ENCODE measurements at places on chromosomes 12 and 14.

DNA sequence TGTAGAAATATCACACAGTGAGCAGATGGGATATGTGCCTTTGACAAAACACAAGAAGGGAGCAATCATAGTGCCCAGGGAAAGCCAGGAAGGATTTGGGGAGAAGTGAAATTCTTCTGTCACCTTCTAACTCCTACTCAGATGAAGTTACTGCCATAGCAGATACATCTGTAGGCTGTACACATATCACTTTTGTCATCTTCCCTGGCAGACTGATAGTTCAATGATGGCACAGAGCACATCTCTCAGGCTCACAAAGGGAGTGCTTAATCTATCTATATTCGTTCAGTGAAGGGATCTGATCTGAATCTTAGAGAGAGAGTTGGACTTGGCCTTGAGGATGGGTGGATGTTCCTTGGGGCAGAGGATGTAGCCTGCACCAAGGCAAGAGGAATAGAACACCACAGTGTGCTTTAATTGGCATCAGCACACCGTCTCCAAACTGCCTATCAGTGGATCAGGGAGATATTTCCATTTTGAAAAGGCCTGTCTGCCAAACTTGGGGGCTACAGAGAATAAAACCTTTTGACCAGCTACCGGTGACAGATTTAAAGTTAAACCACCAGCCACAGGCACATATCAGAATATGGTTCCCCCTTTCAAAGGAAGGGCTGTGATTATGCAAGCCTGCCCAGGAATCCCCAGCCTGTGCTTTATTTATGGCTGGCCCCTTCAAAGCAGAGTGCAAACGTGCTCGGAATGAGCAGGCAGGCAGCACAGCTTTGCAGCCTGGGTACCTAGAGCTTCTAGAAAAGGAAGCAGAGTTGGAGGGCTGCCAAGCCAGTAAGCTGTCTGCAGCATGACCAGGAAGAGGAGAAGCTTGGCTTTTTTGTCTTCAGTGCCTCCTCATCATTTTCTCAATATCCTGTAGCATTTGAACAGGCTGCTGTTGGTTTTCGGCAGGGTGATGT is 165.5 kb upstream of the DYRK2 start:
- peak; percentile 26 for DNase-seq

DNA sequence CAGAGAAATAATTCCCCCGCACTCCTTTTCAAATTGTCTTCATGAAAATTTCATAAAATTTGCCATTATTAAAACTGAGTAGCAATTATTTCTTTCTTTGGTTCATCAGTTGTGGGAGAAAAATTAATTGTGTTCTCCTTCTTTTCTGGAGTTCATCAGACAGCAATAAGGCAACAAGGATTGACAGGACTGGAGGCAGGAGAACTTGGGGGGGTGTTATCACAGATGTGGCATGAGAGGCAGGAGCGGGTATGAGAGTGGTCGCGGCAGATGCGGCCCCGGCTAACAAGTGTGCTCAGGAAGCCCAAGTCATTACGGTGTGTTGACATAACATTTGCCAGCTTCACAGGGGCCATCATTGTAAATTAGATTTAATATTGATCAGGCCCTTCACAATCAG is 306.6 kb upstream of the TMPO start:
- no peak for DNase-seq

DNA sequence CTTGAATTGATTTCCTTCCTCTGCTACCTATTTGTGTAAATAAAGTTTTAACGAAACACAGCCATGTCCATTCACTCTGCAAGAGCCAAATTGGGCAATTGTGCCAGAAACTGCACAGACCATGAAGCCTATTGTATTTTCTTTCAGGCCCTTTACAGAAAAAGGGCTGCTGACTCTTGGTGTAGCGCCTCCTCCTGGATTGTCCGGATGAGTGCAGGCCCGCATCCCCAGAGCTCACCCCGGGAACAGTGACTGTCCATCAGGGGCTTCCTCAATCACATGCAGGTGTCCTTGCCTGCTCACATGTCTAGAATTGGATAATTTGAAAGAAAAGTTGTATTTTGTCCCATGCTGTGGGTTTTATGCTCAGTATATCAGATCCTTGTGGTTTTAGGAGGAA is 1282.2 kb downstream of the AACS start:
- DNase-seq, result no peak

DNA sequence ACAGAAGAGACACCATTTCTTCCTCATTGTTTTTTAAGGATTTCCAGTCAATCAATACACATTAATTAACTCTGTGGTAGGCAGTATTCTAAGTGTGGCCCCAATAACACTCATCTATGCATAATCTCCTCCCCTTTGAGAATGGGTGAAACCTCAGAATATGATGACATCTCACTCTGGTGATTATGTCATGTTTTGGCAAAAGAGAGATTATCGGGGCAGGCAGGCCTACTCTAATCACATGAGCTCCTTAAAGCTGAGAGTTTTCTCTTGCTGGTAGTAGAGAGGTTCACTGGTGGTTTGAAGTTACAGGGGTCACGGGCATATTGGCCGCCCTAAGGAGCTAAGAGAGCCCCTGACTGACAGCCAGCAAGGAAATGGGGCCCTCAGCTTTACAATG is 7.1 kb upstream of the LGMN start:
- DNase-seq, result no peak

GRCh38 chr14:78519863-78520262 is 349.7 kb downstream of the NRXN3 start:
- DNase-seq, result no peak

DNA sequence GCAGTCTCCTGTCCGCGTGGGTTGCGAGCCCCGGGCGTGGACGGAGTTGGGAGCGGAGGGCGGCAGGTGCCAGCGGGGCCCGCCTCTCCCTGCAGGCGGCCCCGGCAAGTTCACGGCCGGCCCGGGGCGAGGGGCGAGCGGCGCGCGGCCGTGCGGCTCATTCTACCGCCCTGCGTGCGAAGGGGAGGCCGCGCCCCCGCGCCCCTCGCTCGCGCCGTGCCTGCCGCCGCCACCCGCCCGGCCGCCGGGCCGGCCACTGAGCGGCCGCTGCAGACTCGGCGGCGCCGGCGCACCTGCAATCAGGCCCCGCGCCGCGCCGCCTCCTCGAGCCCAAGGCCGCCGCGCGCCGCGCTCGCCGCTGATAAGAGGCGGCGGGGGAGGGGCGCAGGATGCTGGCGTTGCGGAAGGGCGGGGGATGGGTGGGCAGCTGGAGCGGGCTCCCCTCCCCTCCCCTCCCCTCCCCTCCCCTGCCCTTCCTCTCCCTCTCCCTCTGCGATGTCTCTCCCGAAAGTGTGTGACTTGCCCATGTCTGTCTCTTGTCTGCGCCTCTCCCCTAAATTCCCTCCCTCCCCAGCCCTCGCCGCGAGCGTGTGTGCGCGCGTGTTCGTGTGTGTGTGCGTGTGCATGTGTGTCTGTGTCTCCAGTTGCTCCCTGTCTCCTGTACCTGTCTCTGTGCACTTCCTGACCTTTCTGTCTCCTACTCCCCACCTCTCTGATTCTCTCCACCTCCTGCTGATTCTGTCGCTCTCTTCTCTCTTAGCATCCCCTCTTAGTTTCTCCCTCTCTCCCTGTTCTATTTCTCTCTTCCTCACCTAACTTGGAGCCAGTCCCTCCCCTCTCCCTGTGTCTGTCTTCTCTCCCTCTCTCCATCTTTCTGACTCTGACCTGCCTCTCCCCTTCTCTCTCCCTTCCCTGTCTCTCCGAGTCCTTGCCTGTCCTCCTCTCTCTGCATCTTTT is 768.1 kb upstream of the TBX3 start:
- no peak for DNase-seq

Measured in anterior cingulate cortex (tissue), 58 donors.